ENCODE measurements at places on chromosomes 12 and 14. TPM values are rescaled to one million over a fixed set of nuclear protein-coding genes. Genes with fewer than 3 reads are reported as not detected.

The FAM181A gene
- not detected for polyA plus RNA-seq

The LRCOL1 gene
- not detected for polyA plus RNA-seq

The C12orf42 gene
- polyA plus RNA-seq: 0.34 TPM

The KRT71 gene
- not detected for polyA plus RNA-seq

The RIMBP2 gene
- 7.0 TPM for polyA plus RNA-seq

The MYF6 gene
- not detected for polyA plus RNA-seq

The SMOC1 gene
- polyA plus RNA-seq: 0.23 TPM

The NOVA1 gene
- polyA plus RNA-seq: 80.3 TPM

The CLMN gene
- polyA plus RNA-seq: 68.4 TPM

The ERBB3 gene
- polyA plus RNA-seq: 0.07 TPM

The DDN gene
- 1.3 TPM for polyA plus RNA-seq

The IL26 gene
- polyA plus RNA-seq: not detected

The SYT10 gene
- not detected for polyA plus RNA-seq

The RTL1 gene
- polyA plus RNA-seq: not detected

The TOMM20L gene
- polyA plus RNA-seq: not detected

The IFI27 gene
- polyA plus RNA-seq: 29.9 TPM

The CHFR gene
- 0.45 TPM for polyA plus RNA-seq

The PLA2G1B gene
- polyA plus RNA-seq: not detected

The CNIH1 gene
- polyA plus RNA-seq: 490 TPM

The OLR1 gene
- 0.28 TPM for polyA plus RNA-seq

The GLIPR1L2 gene
- polyA plus RNA-seq: 10.5 TPM

The KCNA5 gene
- 1.7 TPM for polyA plus RNA-seq

The PTMS gene
- polyA plus RNA-seq: 10.0 TPM

The CLEC9A gene
- polyA plus RNA-seq: not detected
